ENCODE measurements at places on chromosomes 13 and 19. TPM values are rescaled to one million over a fixed set of nuclear protein-coding genes. Genes with fewer than 3 reads are reported as not detected.

CUL4A gene
- 145 TPM for total RNA-seq

DNA sequence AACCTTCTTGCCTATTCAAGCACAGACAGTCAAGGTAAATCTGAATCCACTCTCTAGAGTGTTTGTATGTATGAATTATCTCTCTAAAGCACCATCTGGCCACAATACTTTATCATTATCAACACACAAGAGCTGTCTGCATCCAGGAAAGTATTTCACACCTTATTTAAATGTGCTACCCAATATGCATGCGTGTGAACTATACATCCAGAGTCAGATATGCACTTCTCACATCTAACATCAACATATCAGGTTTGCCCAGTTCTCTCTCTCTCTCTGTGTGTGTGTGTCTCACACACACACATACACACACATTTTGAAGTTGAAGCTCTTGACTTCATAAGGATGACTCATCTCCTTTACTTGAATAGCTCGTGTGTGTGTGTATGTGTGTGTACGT, 697.5 kb upstream of the PCDH20 start:
- no peaks in the 10 kb centered on the region for H3K27me3 ChIP-seq
- no peaks in the 10 kb centered on the region for H3K36me3 ChIP-seq
- no peak overlapping the region for H3K4me3 ChIP-seq

DNA sequence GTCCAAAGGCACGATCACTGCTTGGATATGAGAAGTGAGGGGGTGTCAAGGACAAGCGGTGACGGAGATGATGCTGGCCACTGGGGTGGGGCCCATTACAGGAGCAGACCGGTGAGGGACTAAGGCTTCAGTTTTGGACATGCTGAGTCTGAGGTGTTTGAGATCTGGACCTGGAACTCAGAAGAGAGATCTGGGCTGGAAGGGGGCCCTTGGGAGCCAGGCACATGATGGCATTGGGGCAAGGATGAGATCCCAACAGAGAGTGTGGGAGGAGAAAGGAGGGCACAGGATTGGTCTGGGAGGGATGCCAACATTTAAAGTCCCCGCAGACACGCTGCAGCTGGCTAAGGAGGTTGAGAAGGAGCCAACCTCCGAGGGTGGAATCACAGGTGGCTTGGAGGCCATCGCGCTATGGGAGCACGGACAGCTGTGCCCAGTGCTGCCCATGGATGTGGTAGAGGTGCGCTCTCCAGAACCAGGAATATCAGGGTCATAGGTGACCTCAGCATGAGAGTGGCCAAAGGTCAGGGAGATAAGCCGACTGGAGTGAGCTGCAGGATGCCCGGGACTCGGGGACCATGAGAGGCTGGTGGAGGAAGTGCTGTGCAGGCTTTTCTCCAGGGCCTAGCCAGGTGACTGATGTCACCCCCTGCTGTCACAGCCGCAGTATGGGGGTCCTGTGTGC, 21.8 kb downstream of the DHRS12 start:
- no peak overlapping the region for H3K27ac ChIP-seq
- H3K4me3 ChIP-seq = no peak overlapping the region
- no peak for DNase-seq
- no peaks in the 10 kb centered on the region for H3K4me1 ChIP-seq
- no peaks in the 10 kb centered on the region for H3K36me3 ChIP-seq

DNA sequence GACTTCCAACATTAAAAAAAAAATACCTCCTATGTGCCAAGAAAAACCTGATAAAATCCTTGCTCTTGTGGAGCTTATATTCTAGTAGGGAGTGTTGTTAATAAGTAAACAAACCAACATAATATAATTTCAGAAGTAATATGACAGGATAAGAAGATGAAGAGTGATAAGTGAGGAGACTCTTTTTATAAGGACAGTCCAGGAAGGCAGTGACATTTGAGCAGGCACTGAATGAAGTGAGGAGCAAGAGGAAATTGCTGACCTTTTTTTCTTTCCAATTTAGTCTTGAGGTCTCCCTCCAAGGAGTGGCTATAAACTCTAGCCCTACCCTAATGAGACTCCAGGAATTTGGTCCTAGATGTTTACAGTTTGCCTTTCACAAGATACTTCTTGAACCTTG, 715.7 kb downstream of the SLITRK1 start:
- no peak overlapping the region for H3K4me3 ChIP-seq
- H3K4me1 ChIP-seq = no peaks in the 10 kb centered on the region
- H3K27me3 ChIP-seq = no peaks in the 10 kb centered on the region
- no peak for DNase-seq
- no peaks in the 10 kb centered on the region for H3K36me3 ChIP-seq
- no peak overlapping the region for H3K27ac ChIP-seq

TLE2 gene
- total RNA-seq = 25.3 TPM

All from breast epithelium (tissue), 4 donors.